Upper lobe of right lung (tissue), 1 donor: ENCODE measurements at places on chromosomes 13 and 19. TPM values are rescaled to one million over a fixed set of nuclear protein-coding genes. Genes with fewer than 3 reads are reported as not detected.

GRCh38 chr13:24681930-24682329 is 1.7 kb downstream of the ATP12A start:
- no peak for DNase-seq
- H3K36me3 ChIP-seq: no peaks in the 10 kb centered on the region
- peaks cover 28% of the 10 kb centered on the region for H3K27me3 ChIP-seq
- no peak overlapping the region for H3K27ac ChIP-seq

GRCh38 chr13:94140511-94140910 is 339.0 kb downstream of the DCT start:
- no peak overlapping the region for H3K27ac ChIP-seq
- no peaks in the 10 kb centered on the region for H3K36me3 ChIP-seq
- no peak for DNase-seq
- H3K4me3 ChIP-seq: no peak overlapping the region

DNA sequence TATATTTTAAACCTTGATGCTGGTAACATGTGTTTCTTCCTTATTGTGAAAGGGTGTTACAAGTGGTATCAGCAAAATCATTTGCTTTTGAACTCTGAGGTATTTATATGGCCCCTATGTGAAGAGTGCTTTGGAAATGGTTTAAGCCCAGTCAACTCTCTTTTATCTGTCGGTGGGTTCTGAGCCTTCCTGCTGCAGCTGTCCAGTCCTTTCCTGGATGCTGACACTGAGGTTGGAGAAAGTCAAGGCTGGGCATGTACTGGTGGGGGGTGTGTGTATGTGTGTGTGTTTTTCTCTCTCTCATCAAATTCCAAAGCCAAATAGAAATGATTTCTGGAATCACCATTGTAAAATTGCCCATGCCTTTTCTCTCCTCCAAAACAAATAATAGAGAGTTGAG is 221.2 kb downstream of the LMO7 start:
- DNase-seq: no peak
- H3K36me3 ChIP-seq: peaks cover 41% of the 10 kb centered on the region
- no peak overlapping the region for H3K27ac ChIP-seq
- no peaks in the 10 kb centered on the region for H3K4me1 ChIP-seq

WDR87 gene
- total RNA-seq: not detected

GRCh38 chr13:98456413-98456845 is 120.5 kb downstream of the STK24 start:
- no peaks in the 10 kb centered on the region for H3K27me3 ChIP-seq
- no peak overlapping the region for H3K4me3 ChIP-seq
- peaks cover 76% of the 10 kb centered on the region for H3K36me3 ChIP-seq
- DNase-seq: no peak
- no peak overlapping the region for H3K27ac ChIP-seq

- H3K27me3 ChIP-seq: no peaks in the 10 kb centered on the region
- H3K36me3 ChIP-seq: peaks cover 26% of the 10 kb centered on the region
- H3K4me3 ChIP-seq: no peak overlapping the region
Observed at GRCh38 chr13:44974056-44974793, 15.0 kb downstream of the NUFIP1 start.

PHF11 gene
- 57.7 TPM for total RNA-seq
